ENCODE measurements at places on chromosomes 6 and 20.

GRCh38 chr6:156876302-156876701 lies 99.1 kb downstream of the ARID1B start:
- no peak for DNase-seq

DNA sequence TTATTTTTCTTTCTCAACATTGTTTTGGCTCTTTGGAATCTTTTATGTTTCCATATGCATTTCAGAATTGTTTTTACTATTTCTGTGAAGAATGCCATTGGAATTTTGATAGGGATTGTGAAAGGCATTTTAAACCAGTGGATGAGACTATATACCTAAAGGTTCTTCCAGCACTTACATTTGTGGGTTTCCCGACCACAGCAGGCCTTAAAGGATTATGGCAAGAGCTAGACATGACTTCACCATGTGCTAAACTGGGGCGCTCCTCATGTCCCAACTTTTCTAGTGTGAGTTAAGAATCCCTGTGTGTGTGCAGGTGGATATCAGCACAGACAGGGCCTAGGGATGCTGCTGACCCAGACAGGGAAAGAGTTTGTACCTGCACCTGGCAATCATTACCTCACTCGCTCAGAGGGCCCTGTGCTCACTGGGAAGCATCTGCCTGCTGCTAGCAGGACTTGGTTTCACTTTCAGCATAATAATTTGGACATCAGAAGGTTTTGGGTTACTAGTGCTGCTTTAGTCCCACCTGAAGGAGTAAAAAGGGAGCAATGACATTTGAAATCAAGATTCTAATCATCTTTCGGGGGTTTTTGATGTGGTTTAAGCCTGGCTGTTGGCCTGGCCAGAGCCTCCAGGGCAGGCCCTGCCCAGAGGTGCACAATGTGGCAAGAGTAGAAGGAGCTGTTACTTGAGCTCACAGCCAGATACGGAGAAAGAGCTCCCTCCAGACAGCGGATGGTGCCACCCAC lies 137.1 kb downstream of the CDC5L start:
- DNase-seq, result no peak

GRCh38 chr20:26216025-26216424 lies 519.4 kb upstream of the ZNF337 start:
- no peak for DNase-seq

DNA sequence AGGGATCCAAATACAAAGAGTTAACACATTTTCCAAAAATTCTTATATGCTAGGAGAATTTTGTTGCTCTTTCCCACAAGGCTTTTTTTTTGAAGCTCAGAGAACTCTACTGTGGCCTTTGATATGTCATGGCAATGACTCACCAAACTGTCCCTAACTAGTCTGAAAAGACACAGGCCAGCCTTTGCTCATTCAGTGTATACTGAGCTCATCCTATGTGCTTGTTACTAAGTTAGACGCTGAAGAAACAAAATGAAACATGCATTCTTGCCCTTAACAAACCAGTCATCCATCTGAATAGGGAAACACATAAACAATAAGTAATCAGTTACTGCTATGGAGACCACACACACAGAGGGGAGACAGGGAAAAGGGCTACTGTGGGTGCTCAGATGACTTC lies 291.8 kb downstream of the FOXC1 start:
- peak; percentile 76 for DNase-seq

GRCh38 chr6:112040956-112041355 lies 12.9 kb upstream of the CCN6 start:
- no peak for DNase-seq

DNA sequence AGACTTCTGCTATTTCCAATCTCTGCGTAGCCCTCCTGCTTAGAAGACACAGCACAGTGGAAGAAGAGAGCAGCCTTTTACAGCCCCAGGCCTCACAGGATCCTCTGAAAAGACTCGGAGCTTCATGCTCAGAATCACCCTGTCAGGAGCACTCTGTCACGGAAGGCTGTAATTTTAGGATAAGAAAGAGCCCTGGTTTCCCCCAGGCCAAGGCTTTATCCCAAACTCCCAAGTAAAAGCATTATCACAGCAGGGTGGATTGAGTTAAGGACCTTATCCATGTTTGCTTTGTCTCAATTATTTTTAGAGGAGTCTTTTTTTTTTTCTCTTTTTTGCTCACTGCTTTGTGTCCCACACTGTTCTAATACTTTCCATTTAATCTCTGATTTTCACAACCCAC lies 39.2 kb downstream of the ANKS1A start:
- DNase-seq, result no peak

- DNase-seq, result no peak
Observed at GRCh38 chr20:11204926-11205768, 531.3 kb upstream of the JAG1 start.

DNA sequence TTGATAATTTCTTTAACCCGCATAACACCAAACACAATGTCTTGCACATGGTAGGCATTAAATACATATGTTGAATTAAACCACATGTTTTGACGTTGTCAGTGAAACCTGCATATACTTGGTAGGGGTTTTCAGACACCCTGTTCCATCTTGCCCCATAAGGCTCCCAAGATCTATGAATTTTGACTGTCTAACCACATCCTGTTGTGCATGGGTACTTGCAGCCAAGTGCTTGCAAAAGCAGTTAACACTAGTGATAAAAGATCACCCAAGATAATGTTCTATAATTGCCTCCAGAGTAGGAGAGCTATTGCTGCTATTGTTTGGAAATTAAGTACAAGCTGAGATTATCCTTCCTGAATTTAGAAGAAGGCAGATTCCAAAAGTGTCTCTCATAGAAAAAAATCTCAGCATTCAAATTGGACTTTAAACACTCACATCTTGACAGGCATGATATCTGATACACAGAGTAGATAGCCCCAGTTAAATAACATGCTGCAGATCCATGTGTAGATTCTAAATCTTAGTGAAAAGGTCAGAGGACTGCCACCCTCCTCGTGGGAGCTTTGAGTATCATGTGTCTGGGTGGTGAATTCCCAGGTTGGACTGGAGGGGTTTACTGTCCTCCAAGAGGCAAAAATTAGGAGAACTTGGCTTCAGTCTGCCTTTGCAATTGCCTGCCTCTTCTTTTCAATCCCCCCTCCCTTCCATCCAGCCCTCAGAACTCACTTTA lies 25.8 kb upstream of the CCN6 start:
- DNase-seq, result no peak

DNA sequence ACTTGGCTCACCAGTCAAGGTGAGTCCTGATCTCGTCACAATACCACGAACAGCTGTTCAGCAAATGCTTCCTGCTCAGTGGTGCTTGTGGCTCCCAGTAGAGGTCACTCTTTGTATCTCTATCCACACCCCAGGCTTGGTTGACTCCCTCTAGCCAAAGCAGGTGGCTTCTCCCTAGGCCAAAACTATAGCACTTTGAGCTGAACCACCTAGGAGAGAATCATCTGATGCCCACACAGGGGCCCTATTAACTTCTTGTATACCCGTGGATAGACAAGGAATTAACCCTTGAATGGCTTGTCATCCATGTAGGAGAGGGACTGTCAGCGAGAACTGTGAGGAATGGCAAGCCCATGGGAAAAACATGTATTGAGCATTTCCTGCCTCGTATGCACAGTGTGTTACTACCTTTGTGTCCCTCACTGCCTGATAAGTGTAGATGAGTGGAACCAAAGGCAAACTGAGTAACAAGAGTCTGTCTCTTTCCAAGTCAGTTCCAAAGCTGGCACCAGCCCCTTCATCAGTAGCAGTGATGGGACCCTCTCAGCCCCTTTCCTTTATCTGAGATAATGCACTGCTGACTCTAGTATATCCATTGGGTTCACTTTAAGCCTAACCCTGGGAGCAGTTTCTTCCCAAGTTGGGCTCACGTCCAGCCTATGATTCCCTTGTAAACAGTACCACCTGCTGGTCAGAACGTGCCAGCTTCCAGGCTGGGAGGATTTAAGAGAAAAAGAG lies 42.5 kb downstream of the EIF2S2 start:
- DNase-seq, result peak; percentile 74
